Transverse colon (tissue), 4 donors: ENCODE measurements at places on chromosomes 4 and X. TPM values are rescaled to one million over a fixed set of nuclear protein-coding genes. Genes with fewer than 3 reads are reported as not detected.

Gene CXCL1
- total RNA-seq = 36.3 TPM

Gene MRPL1
- 3.7 TPM for total RNA-seq

Gene SCRG1
- total RNA-seq = 0.32 TPM

Gene MCF2
- total RNA-seq = not detected

GRCh38 chrX:111830571-111830970 lies 45.4 kb upstream of the TRPC5OS start:
- DNase-seq = no peak
- H3K27me3 ChIP-seq = no peaks in the 10 kb centered on the region
- no peak overlapping the region for H3K27ac ChIP-seq
- no peaks in the 10 kb centered on the region for H3K36me3 ChIP-seq

- no peaks in the 10 kb centered on the region for H3K27me3 ChIP-seq
- no peaks in the 10 kb centered on the region for H3K4me1 ChIP-seq
- no peak overlapping the region for H3K27ac ChIP-seq
- no peak for DNase-seq
Observed at GRCh38 chr4:907691-908425, 24.3 kb downstream of the GAK start.

- H3K27ac ChIP-seq = peak overlapping the region; percentile 65
- no peaks in the 10 kb centered on the region for H3K27me3 ChIP-seq
- H3K4me1 ChIP-seq = peaks cover 22% of the 10 kb centered on the region
- no peaks in the 10 kb centered on the region for H3K36me3 ChIP-seq
- DNase-seq = no peak
Observed at GRCh38 chr4:172725581-172725980, 443.0 kb upstream of the GALNT7 start.

DNA sequence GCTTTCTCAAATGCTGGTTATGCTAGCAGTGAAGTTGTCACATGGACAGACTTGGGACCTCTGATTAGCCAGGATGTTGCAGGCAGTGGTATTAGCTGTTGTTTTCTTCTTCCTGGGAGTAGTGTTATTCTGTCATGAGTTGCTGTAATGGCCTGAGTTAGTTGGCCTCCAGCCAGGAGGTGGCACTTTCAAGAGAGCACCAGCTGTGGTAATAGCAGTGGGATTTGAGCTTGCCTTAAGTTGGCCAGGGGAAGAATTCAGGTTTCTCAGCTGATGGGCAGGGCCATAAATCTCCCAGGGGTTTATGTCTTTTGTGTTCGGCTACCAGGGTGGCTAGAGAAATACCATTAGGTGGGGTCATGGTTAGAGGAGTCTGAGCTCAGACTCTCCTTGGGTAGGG lies 132.6 kb downstream of the GLUD2 start:
- H3K27ac ChIP-seq = no peak overlapping the region
- no peak for DNase-seq
- no peaks in the 10 kb centered on the region for H3K4me1 ChIP-seq
- no peak overlapping the region for H3K4me3 ChIP-seq
- no peaks in the 10 kb centered on the region for H3K36me3 ChIP-seq

GRCh38 chrX:150324919-150325318 lies 38.2 kb upstream of the MAMLD1 start:
- no peaks in the 10 kb centered on the region for H3K4me1 ChIP-seq
- DNase-seq = no peak
- H3K27ac ChIP-seq = no peak overlapping the region
- no peaks in the 10 kb centered on the region for H3K36me3 ChIP-seq

- no peaks in the 10 kb centered on the region for H3K4me1 ChIP-seq
- H3K4me3 ChIP-seq = no peak overlapping the region
- DNase-seq = no peak
- no peaks in the 10 kb centered on the region for H3K36me3 ChIP-seq
Observed at GRCh38 chrX:106716004-106716403, 10.5 kb upstream of the RNF128 start.

DNA sequence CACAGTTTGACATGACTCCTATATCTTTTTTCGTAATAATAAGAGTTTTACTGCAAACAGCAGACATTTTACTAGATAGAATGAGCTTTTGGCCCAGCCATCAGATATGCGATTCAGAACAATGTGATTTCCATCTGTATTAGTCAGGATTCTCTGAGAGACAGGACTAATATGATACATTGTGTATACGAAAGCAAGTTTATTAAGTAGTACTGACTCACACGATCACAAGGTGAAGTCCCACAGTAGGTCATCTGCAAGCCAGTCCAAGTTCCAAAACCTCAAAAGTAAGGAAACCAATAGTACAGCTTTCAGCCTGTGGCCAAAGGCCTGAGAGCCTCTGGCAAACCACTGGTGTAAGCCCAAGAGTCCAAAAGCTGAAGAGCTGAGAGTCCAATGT lies 24.1 kb downstream of the CXCL8 start:
- no peaks in the 10 kb centered on the region for H3K4me1 ChIP-seq
- no peak for DNase-seq
- no peaks in the 10 kb centered on the region for H3K36me3 ChIP-seq

- DNase-seq = no peak
- H3K27me3 ChIP-seq = no peaks in the 10 kb centered on the region
- H3K4me1 ChIP-seq = no peaks in the 10 kb centered on the region
- no peak overlapping the region for H3K4me3 ChIP-seq
Observed at GRCh38 chr4:168095776-168096406, 3.6 kb downstream of the ANXA10 start.

- H3K27ac ChIP-seq = no peak overlapping the region
- no peaks in the 10 kb centered on the region for H3K36me3 ChIP-seq
- no peaks in the 10 kb centered on the region for H3K4me1 ChIP-seq
- H3K27me3 ChIP-seq = no peaks in the 10 kb centered on the region
- no peak overlapping the region for H3K4me3 ChIP-seq
Observed at GRCh38 chr4:154030152-154030551, 241.3 kb upstream of the SFRP2 start.
